ENCODE measurements at places on chromosomes 1 and 21. TPM values are rescaled to one million over a fixed set of nuclear protein-coding genes. Genes with fewer than 3 reads are reported as not detected.
A peak's percentile ranks its signal among the peaks of the same experiment; 100 is the strongest.

GRCh38 chr1:34500451-34500850 is 254.4 kb upstream of the GJB5 start:
- H3K4me3 ChIP-seq = no peak overlapping the region
- H3K27ac ChIP-seq = no peak overlapping the region
- DNase-seq = no peak
- H3K27me3 ChIP-seq = no peaks in the 10 kb centered on the region
- no peaks in the 10 kb centered on the region for H3K4me1 ChIP-seq

DNA sequence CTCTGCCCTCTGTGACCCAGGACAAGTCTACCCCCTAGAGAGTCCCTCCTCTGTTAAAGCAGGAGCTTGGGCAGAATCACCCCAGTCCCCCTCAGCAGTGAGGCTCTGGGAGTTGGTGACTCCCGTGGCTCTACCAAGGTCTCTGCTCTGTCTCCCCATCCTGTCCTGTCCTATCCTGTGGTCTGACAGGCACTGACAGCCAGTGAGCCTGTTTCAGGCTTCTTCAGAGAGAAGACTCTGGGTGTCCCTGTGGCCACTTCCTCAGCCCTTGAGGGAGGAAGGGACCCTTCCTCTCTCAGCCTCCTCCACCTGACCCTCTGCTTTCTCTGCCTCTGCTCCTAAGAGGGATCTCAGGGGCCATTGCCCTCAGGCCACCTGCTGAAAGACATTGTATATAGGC is 148.7 kb downstream of the FCRL5 start:
- H3K36me3 ChIP-seq = no peaks in the 10 kb centered on the region
- no peaks in the 10 kb centered on the region for H3K4me1 ChIP-seq
- no peak overlapping the region for H3K4me3 ChIP-seq
- no peak overlapping the region for H3K27ac ChIP-seq
- peaks cover 3% of the 10 kb centered on the region for H3K27me3 ChIP-seq

- no peaks in the 10 kb centered on the region for H3K27me3 ChIP-seq
- no peak for DNase-seq
- H3K4me3 ChIP-seq = no peak overlapping the region
- no peaks in the 10 kb centered on the region for H3K36me3 ChIP-seq
- H3K4me1 ChIP-seq = no peaks in the 10 kb centered on the region
These were observed 287.9 kb downstream of the PLPP3 start for GRCh38 chr1:56291374-56291919.

DNA sequence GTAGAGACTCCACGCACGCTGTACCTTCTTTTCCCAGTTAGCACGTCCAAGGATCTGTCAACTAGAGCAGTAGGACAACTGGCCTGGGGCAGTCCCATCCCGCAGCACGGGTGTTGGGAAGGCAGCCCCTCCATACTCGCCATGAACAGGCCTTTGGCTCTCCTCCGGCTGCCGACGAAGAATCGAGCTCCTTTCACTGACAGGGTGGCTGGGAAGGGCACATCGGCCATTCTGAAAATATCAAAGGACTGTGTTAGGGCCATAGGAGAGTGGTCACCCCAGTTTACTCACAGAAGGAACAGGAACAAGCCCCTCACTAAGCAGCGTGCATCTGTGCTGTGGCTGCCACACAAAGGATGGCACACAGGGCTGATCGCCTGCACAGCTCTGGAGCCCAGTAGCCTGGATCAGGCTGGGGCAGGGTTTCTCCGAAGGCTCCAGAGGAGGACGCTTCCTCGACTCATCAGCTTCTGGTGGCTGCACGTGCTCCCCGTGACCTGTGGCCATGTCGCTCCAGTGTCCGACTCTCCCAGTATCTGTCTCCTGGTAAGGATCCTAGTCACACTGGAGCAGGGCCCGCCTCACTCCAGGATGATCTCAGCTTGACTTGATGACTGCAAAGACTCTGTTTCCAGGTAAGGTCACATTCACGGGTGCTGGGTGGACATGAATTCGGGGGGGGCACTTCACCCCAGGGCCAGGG is 8.9 kb downstream of the KRTAP10-1 start:
- H3K27me3 ChIP-seq = no peaks in the 10 kb centered on the region
- H3K36me3 ChIP-seq = no peaks in the 10 kb centered on the region
- H3K4me3 ChIP-seq = no peak overlapping the region
- no peak overlapping the region for H3K27ac ChIP-seq
- no peaks in the 10 kb centered on the region for H3K4me1 ChIP-seq

GRCh38 chr1:180497826-180498225 is 4.6 kb downstream of the ACBD6 start:
- H3K4me1 ChIP-seq = no peaks in the 10 kb centered on the region
- H3K27ac ChIP-seq = no peak overlapping the region

GRCh38 chr21:26087223-26087918 is 83.2 kb downstream of the APP start:
- no peak for DNase-seq
- no peaks in the 10 kb centered on the region for H3K27me3 ChIP-seq
- H3K36me3 ChIP-seq = no peaks in the 10 kb centered on the region
- H3K4me1 ChIP-seq = no peaks in the 10 kb centered on the region

GRCh38 chr1:171372418-171373084 is 58.6 kb downstream of the FMO4 start:
- H3K27ac ChIP-seq = no peak overlapping the region
- no peaks in the 10 kb centered on the region for H3K27me3 ChIP-seq
- H3K4me1 ChIP-seq = no peaks in the 10 kb centered on the region
- peak; percentile 2 for DNase-seq
- H3K36me3 ChIP-seq = no peaks in the 10 kb centered on the region

MAST2 gene
- total RNA-seq = 41.0 TPM

DNA sequence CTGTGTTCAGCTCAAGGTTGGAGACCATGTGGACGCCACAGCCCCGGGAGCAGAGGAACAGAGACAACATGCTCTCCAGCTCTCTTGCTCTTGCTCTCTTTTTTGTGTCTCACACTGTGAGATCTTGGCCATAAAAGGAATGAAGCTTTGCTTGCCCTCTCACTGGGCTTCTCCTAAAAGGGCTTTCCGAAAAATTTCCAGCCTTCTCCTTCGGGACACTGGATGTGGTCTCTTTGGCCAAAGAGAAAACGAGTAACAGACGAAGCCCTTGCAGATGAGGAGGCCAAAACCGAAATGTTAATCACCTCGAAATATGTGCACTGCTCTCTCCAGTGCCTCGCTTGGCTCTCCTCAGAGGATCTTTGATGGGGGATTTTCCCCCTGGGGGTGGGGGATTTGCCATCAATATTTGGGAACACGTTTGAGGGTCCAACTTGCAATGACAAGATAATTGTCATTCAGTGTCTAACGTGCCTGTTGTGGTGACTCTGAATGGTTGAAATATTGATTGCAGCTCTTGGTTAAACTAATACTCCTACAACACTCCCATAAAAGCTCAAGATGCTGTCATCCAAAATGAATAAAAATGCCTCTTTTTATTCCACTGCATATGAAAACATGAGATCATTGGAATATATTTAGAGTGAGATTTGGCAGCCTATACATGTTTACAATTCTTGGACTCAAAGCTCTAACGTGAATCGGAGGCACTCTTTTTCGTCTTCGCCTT is 68.6 kb upstream of the ANGPTL1 start:
- no peaks in the 10 kb centered on the region for H3K36me3 ChIP-seq
- no peak for DNase-seq
- no peaks in the 10 kb centered on the region for H3K27me3 ChIP-seq
- H3K4me1 ChIP-seq = peaks cover 30% of the 10 kb centered on the region
- no peak overlapping the region for H3K4me3 ChIP-seq

AQP10 gene
- total RNA-seq = not detected

DNA sequence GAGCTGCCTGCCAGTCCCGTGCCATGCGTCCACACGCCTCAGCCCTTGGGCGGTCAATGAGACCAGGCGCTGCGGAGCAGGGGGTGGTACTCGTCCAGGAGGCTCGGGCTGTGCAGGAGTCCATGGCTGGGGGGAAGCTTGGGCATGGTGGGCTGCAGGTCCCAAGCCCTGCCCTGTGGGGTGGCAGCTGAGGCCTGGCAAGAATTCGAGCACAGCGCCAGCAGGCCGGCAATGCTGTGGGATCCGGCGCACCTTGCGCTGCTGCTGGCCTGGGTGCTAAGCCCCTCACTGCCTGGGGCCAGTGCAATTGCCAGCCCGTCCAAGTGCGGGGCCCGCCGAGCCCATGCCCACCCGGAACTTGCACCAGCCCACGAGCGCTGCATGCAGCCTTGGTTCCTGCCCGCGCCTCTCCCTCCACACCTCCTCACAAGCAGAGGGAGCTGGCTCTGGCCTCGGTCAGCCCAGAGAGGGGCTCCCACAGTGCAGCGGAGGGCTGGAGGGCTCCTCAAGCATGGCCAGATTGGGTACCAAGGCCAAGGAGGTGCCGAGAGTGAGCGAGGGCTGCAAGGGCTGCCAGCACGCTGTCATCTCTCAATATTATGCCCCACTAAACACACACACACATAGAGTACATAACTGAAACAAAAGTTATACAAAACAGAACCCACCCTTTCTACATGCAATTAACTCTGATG is 307.7 kb downstream of the LMO4 start:
- no peaks in the 10 kb centered on the region for H3K36me3 ChIP-seq
- H3K4me3 ChIP-seq = no peak overlapping the region

- peaks cover 5% of the 10 kb centered on the region for H3K4me1 ChIP-seq
- H3K27me3 ChIP-seq = no peaks in the 10 kb centered on the region
- H3K27ac ChIP-seq = no peak overlapping the region
- peak overlapping the region; percentile 71 for H3K4me3 ChIP-seq
- DNase-seq = peak; percentile 12
These were observed 90.7 kb upstream of the VAMP3 start for GRCh38 chr1:7680207-7680954.

DNA sequence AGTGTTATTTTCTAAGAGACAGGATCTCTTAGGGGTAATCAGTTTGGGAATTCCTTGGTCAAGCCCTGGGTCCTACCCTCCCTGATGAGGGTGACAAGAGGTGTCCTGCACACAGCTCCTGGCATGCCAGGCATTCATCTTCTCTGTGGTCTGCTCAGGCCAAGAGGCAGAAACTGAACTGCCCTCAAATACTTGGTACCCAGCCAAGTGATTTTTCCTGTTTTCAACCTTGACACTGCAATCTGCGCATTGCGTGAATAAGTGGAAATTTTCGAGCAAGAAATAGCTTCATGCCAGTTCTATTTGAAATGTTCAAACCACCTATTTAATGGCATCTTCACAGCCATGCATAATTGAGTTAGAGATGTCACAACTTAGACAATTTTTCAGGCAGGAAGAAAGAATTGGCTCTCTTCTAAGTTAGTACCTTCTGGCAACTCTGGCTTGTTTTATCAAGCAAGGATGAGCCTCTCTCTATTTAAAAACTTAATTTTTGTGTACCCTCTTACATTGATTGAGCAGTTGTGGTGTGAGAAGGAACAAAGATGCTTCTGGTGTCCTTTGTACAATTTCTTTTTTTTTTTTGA is 27.0 kb downstream of the DNM3 start:
- no peaks in the 10 kb centered on the region for H3K4me1 ChIP-seq
- no peak overlapping the region for H3K27ac ChIP-seq
- H3K36me3 ChIP-seq = no peaks in the 10 kb centered on the region
- peak; percentile 24 for DNase-seq
- H3K4me3 ChIP-seq = no peak overlapping the region
- no peaks in the 10 kb centered on the region for H3K27me3 ChIP-seq

SPTA1 gene
- total RNA-seq = 0.02 TPM

- no peaks in the 10 kb centered on the region for H3K36me3 ChIP-seq
- no peak overlapping the region for H3K27ac ChIP-seq
- no peak for DNase-seq
- H3K27me3 ChIP-seq = peaks cover 14% of the 10 kb centered on the region
These were observed 21.7 kb downstream of the UBE2T start for GRCh38 chr1:202320081-202320405.

DNA sequence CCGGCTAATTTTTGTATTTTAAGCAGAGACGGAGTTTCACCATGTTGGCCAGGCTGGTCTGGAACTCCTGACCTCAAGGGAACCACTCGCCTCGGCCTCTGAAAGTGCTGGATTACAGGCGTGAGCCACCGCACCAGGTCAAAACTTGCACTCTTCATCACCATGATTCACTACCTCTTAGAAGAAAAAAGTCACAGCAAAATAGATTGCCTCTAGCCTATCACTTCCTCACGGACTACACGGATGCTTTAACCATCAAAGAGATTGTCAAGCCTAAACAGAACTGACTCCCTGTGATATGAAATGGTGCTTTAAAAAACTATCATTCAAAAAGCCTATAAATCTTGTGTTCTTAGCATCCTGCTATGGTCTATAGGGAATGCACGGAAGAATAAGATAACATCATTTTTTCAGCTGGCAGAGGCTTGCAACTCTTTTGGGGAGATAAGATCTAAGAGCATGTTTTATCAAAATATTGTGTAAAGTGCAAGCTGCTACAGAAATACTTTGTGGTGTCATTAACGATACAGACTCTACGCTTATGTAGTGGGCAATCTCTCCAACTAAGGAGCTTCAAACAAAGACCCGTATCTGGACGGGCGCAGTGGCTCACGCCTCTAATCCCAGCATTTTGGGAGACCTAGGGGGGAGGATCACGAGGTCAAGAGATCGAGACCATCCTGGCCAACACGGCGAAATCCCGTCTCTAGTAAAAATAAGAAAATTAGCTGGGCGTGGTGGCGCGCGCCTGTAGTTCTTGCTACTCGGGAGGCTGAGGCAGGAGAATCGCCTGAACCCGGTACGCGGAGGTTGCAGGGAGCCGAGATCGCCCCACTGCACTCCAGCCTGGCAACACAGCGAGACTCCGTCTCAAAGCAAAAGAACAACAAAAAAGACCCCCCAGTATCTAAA is 966 bp downstream of the TFB2M start:
- no peak for DNase-seq
- H3K4me1 ChIP-seq = peaks cover 5% of the 10 kb centered on the region
- no peaks in the 10 kb centered on the region for H3K27me3 ChIP-seq
- H3K36me3 ChIP-seq = peaks cover 9% of the 10 kb centered on the region
- peak overlapping the region; percentile 92 for H3K4me3 ChIP-seq

GRCh38 chr1:85580872-85581801 is 576 bp downstream of the CCN1 start:
- DNase-seq = peak; percentile 86
- peak overlapping the region; percentile 100 for H3K4me3 ChIP-seq
- no peaks in the 10 kb centered on the region for H3K27me3 ChIP-seq
- peak overlapping the region; percentile 97 for H3K27ac ChIP-seq
- H3K4me1 ChIP-seq = peaks cover 12% of the 10 kb centered on the region

GRCh38 chr1:24659993-24660665 is 17.0 kb downstream of the SRRM1 start:
- no peaks in the 10 kb centered on the region for H3K27me3 ChIP-seq
- H3K36me3 ChIP-seq = peaks cover 82% of the 10 kb centered on the region
- no peaks in the 10 kb centered on the region for H3K4me1 ChIP-seq
- no peak overlapping the region for H3K27ac ChIP-seq
- no peak overlapping the region for H3K4me3 ChIP-seq
- no peak for DNase-seq

GRCh38 chr1:171290621-171291020 is 23.4 kb upstream of the FMO4 start:
- H3K4me1 ChIP-seq = no peaks in the 10 kb centered on the region
- no peak overlapping the region for H3K4me3 ChIP-seq
- H3K36me3 ChIP-seq = no peaks in the 10 kb centered on the region
- peaks cover 2% of the 10 kb centered on the region for H3K27me3 ChIP-seq

ANGPTL1 gene
- total RNA-seq = 5.7 TPM

- no peak for DNase-seq
- no peaks in the 10 kb centered on the region for H3K4me1 ChIP-seq
- no peaks in the 10 kb centered on the region for H3K36me3 ChIP-seq
These were observed 110.3 kb downstream of the KCNN3 start for GRCh38 chr1:154759793-154760192.

PLCH2 gene
- 2.2 TPM for total RNA-seq
